Stimulated activated CD4-positive, alpha-beta T cell treated with anti-CD3 and anti-CD28 coated beads, Interleukin-12 subunit alpha, Interleukin-12 subunit beta, amount 100 ng/mL, for 24 hours (primary cell): ENCODE measurements at places on chromosomes 5 and 9.

DNA sequence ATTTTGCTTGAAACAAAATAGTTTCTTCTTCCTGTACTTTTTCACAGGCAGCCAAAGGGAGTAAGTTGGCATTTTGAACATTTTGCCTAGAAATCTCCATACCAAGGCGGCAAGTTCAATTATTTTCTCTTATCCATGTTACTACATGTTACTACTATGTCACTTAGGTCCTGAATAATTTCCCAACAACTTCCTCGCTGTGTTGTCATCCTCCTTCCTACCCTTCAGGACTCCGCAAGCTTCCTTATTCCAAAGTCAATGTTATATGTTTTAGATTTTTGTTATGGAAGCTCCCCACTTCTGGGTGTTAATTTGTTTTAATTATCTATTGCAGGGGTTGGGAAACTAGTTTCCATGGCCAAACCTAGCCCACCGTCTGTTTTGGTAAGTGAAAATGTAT is 9.9 kb upstream of the B4GALT1 start:
- no peak for DNase-seq

GRCh38 chr9:17648516-17648915 is 69.7 kb downstream of the SH3GL2 start:
- DNase-seq, result no peak

DNA sequence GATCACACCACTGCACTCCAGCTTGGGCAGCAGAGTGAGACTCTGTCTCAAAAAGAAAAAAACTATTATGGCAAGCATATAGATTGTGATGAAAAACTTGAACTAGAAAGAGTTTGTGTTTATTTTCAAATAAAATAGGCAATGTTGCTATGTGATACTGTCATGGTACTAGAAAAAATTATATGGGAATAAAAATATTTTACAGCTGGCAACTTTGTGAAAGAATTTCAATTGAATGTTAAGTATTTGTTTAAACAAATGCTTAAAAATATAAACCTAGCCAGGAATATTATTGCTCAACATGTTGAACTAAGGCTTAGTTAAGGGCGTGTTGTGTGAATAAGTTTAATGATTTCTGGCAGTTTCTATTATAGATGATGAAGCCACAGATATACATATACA is 31.7 kb downstream of the HSDL2 start:
- no peak for DNase-seq

- no peak for DNase-seq
Measured at GRCh38 chr5:113082547-113082905, 105.9 kb downstream of the DCP2 start.

- no peak for DNase-seq
Measured at GRCh38 chr5:12399868-12400267, 495.6 kb upstream of the CTNND2 start.

DNA sequence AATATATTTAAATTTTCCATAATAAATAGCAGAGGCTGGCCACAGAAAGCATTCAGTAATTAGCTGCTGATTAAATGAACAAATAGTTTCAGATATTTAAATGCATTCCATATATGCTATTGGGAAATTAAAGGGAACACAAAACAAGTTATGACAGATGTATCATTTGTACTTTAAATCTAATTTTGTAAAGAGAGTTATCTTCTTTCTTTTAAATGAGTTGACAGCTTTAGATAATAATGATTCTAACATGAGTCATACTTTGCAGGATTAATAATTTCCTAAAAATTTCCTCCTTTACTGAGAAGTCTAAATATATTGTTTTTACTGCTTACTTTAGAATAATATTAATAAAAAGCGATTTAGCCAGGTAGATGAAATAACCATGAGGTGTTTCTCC is 320.1 kb downstream of the ADAMTS6 start:
- DNase-seq, result no peak

- DNase-seq, result no peak
Measured at GRCh38 chr9:122206118-122207046, 22.4 kb downstream of the LHX6 start.

DNA sequence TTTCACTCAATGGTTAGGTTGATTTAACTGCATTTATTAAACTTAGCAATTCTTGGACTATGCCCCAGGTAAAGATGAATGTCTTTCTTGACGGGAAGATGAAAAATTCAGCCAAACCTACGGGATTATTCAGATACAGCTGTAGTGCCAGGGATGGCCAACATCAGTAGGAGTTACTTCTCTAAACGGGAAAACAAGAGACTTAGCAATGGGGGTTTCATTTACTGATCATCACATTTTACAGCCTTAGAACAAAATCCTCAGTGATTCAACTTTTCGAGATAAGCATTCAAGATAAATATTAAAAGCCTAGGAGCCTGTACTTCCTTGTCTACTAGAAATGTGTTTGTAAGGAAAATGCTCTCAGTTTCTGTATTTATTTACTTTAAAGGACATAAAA is 46.1 kb downstream of the S1PR3 start:
- DNase-seq, result no peak

GRCh38 chr9:35114840-35115628 is 628 bp downstream of the ATOSB start:
- no peak for DNase-seq

GRCh38 chr5:175288048-175288621 is 155.8 kb downstream of the DRD1 start:
- no peak for DNase-seq

GRCh38 chr5:78908173-78909061 is 76.7 kb downstream of the ARSB start:
- no peak for DNase-seq

DNA sequence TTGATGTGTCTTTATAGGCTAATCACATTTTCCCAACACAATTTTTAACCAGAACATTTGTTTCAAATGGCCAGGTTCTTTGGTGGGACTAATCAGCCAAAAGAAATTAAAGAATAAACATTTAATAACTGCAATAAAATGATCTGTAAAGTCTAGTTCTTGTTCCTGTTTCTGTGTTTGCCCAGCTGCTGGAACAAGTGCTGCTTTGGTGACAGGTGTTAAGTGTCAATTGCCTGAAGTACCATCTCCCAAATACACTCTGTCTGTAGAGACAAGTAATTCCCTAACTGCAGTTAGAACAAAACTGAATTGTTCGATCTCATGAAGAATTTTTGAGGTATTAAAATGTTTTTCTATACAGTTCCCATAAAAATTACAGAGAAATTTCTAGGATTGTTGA is 402.3 kb upstream of the CHD1 start:
- no peak for DNase-seq

DNA sequence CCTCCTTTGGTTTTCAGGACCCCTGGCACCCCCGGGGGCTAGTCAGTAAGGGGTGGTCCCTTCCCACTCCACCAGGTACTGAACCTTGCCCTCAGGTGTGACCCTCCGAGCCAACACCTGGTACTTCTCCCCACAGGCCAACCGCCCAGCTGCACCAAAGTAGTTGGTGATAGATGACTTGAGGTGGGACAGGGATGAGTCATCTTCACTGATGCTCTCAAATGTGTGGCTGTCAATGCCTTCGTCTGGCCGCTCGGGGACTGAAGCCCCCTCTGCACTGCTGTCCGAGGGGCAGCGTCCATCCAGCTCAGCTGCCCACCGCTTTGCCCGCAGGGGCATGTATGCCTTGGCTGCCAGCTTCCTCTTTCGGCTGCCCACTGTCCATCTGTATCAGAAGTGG is 15.2 kb upstream of the PSMD5 start:
- no peak for DNase-seq

GRCh38 chr9:105373723-105374122 is 74.1 kb upstream of the FSD1L start:
- no peak for DNase-seq

GRCh38 chr5:54176066-54176830 is 134.1 kb downstream of the ARL15 start:
- DNase-seq, result no peak

GRCh38 chr9:86405926-86406325 is 51.7 kb upstream of the TUT7 start:
- DNase-seq, result no peak

DNA sequence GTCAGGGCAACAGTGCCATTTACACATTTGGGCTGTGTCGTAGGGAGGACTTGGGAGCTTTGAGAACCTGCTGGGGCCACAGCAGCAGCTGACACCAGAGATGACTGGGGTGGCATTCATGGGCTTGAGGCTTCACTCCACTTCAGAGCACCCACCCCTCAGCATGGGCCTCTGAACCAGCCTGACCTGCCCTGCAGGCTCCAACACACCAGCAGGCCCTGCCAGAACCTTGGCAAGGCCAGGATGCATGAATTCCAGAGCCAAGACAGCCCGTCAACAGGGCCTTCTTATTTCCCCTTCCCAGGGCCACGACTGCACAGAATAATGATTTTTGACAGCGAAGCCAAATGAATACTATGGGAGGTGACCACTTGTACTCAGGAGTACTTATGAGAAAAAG is 77.0 kb downstream of the SMIM23 start:
- no peak for DNase-seq

DNA sequence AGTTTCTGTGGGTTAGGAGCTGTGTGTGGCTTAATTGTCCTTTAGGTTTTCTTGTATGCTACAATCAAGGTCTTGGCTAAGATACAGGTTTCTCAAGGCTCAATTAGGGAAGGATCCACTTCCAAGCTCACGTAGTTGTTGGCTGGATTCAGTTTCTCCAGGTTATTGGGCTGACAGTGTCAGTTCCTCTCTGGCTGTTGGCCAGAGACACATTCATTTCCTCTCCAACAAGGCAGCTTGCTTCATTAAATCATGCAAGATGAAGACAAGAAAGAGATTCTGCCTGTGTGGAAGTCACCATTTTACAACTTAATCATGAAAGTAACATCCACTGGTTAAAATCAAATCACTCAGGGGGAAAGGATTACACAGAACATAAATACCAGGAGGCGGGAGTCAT is 275.7 kb upstream of the KIF2A start:
- no peak for DNase-seq

- no peak for DNase-seq
Measured at GRCh38 chr5:143227301-143227700, 176.2 kb downstream of the NR3C1 start.

DNA sequence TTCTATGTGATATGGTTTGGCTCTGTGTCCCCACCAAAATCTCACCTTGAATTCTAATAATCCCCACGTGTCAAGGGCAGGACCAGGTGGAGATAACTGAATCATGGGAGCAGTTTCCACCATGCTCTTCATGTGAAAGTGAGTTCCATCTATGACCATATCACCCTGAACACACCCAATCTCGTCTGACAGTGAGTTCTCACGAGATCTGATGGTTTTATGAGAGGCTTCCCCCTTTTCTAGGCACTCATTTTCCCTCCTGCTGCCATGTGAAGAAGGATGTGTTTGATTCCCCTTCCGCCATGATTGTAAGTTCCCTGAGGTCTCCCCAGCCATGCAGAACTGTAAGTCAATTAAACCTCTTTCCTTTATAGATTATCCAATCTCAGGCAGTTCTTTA is 64.2 kb downstream of the RICTOR start:
- DNase-seq, result no peak

DNA sequence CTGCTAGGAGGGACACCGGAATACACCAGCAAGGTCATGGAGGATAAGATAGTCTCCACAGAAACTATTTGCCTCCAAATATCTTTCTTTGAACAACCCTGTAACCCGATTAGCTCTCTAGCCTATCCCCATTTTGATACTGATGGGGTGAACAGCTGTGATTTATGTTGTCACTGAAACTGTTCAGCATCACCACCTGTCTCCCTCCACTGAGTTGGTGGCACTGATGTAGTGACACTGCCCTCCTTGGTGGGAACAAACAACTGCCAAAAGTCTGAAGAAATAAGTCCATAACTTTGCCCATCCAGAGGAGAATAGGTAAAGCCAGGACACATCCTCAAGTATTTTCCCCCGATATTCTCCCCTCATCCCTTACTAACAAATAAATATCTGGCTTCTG is 24.3 kb upstream of the KCNV2 start:
- no peak for DNase-seq

DNA sequence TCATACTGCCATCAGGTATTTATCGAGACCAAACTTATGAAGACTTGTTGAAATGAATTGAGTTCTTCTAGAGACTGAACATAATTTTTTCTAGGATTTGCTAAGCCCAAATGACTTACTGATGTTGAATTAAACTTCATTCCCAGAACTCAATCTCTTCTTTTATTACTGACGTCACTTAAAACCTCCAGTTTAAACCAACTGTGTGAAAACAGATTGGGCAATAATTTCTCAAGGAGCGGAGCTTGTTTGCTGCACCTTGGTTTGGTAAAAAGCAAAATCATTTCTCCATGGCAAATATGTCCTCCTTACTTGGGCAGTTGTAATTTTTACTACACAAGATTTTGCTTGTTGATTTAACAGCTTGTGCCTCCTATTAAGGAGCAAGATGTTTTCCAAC is 37.4 kb downstream of the CFAP90 start:
- DNase-seq, result no peak

DNA sequence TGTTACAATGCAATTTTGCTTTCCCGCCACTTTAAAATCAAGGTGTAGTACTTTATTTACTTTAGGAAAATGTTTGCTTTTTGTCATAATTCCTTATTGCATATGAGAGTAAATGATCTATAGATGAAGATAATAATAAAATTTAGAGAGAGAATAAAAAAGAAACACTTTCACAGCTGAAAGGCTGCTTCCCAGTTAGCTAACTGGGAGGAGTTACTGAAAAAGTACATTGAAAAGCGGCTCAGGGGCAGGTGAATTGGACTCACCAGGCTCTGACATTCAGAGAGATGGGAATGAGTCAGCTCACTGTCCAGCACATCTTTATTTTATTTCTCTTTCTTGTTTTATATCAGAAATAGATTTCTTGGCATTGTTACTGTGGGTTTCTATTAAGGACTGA is 131.7 kb upstream of the CCDC152 start:
- no peak for DNase-seq

GRCh38 chr5:99105216-99105615 is 176.4 kb upstream of the CHD1 start:
- no peak for DNase-seq

GRCh38 chr9:111992523-111992922 is 95.9 kb downstream of the UGCG start:
- DNase-seq, result no peak

- no peak for DNase-seq
Measured at GRCh38 chr5:56382896-56383295, 149.8 kb upstream of the ANKRD55 start.

GRCh38 chr9:3014178-3014577 is 170.3 kb upstream of the PUM3 start:
- no peak for DNase-seq

GRCh38 chr9:84922051-84922450 is 252.5 kb downstream of the NTRK2 start:
- DNase-seq, result no peak

- no peak for DNase-seq
Measured at GRCh38 chr9:136837146-136837855, 5.0 kb upstream of the AJM1 start.

DNA sequence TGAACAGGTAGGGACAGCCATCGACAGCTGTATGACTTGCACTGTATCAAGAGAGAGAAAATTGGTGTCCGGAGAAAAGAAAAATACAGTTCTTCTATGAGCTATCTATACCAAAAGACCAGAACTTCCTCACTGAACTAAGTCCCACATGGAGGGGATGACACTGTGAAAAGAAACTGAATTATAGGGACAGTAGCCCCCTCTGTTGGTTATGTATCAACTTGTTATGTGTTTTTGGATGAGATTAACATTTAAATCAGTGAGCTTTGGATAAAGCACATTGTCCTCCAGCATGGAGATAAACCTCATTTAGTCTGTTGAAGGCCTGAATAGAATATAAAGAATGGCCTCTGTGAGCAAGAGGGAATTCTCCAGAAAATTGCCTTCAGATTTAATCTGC is 176.6 kb upstream of the SH3GL2 start:
- DNase-seq, result no peak

- no peak for DNase-seq
Measured at GRCh38 chr5:172913117-172913850, 45.9 kb upstream of the RPL26L1 start.

- no peak for DNase-seq
Measured at GRCh38 chr5:14263699-14264098, 120.6 kb downstream of the TRIO start.

GRCh38 chr5:4411664-4412063 is 728.5 kb upstream of the ADAMTS16 start:
- no peak for DNase-seq
